Endodermal cell (in vitro differentiated cells): ENCODE measurements at places on chromosomes 2 and 18. TPM values are rescaled to one million over a fixed set of nuclear protein-coding genes. Genes with fewer than 3 reads are reported as not detected.

DNA sequence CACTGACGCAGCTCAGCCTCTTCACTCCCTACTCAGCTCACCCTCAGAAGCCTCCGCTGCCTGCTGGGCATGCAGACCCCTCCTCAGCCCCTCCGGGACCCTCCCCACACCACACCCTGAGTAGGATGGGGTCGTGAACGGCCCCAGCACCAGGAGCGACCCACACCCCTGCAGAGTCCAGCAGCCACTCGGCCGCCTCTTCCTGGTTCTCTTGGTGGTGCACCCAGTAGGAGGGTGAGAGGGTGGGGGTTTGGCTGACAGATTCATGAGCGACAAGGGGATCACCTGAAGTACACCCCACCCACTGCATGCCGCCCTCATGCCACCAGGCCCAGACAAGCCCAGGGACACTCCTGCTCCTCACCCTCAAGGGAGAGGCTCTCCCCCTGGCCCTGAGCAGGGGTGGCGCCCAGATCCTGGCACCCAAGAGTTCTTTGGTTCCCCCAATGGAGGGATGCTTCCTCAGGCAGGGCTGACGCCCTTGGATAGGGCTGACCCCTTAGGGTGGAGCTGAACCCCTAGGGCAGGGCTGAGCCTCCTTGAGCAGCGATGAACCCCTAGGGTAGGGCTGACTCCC lies 76.6 kb upstream of the GPC1 start:
- H3K27me3 ChIP-seq, result no peaks in the 10 kb centered on the region
- H3K36me3 ChIP-seq, result no peaks in the 10 kb centered on the region
- no peak for DNase-seq

GRCh38 chr2:30283931-30284565 lies 52.7 kb downstream of the LBH start:
- DNase-seq, result no peak
- no peak overlapping the region for H3K27ac ChIP-seq
- H3K4me3 ChIP-seq, result no peak overlapping the region
- peaks cover 13% of the 10 kb centered on the region for H3K4me1 ChIP-seq
- H3K36me3 ChIP-seq, result no peaks in the 10 kb centered on the region

GRCh38 chr18:12750076-12750714 lies 47.4 kb downstream of the PSMG2 start:
- H3K4me1 ChIP-seq, result no peaks in the 10 kb centered on the region
- H3K27ac ChIP-seq, result no peak overlapping the region
- DNase-seq, result no peak
- no peaks in the 10 kb centered on the region for H3K36me3 ChIP-seq

GRCh38 chr18:44450226-44450625 lies 230.5 kb upstream of the SETBP1 start:
- no peaks in the 10 kb centered on the region for H3K27me3 ChIP-seq
- no peak overlapping the region for H3K4me3 ChIP-seq
- no peaks in the 10 kb centered on the region for H3K36me3 ChIP-seq
- no peak overlapping the region for H3K27ac ChIP-seq
- DNase-seq, result no peak

GRCh38 chr2:110818767-110819481 lies 86.6 kb downstream of the ACOXL start:
- no peaks in the 10 kb centered on the region for H3K36me3 ChIP-seq
- DNase-seq, result no peak
- no peaks in the 10 kb centered on the region for H3K27me3 ChIP-seq

GRCh38 chr2:115285416-115285815 lies 843.0 kb downstream of the DPP10 start:
- H3K4me3 ChIP-seq, result no peak overlapping the region
- no peak for DNase-seq
- H3K4me1 ChIP-seq, result peaks cover 6% of the 10 kb centered on the region
- no peaks in the 10 kb centered on the region for H3K36me3 ChIP-seq
- peak overlapping the region; percentile 69 for H3K27ac ChIP-seq
- H3K27me3 ChIP-seq, result no peaks in the 10 kb centered on the region

The C2orf80 gene
- total RNA-seq, result not detected in 3 replicates

GRCh38 chr2:71240794-71241193 lies 13.9 kb upstream of the PAIP2B start:
- no peaks in the 10 kb centered on the region for H3K27me3 ChIP-seq
- H3K4me3 ChIP-seq, result no peak overlapping the region
- no peak for DNase-seq
- no peaks in the 10 kb centered on the region for H3K4me1 ChIP-seq
- no peak overlapping the region for H3K27ac ChIP-seq
- no peaks in the 10 kb centered on the region for H3K36me3 ChIP-seq

- peak; percentile 22 for DNase-seq
- peaks cover 9% of the 10 kb centered on the region for H3K4me1 ChIP-seq
- no peak overlapping the region for H3K27ac ChIP-seq
- H3K36me3 ChIP-seq, result no peaks in the 10 kb centered on the region
- no peaks in the 10 kb centered on the region for H3K27me3 ChIP-seq
Measured at GRCh38 chr2:17916584-17916983, 38.1 kb downstream of the KCNS3 start.

- no peaks in the 10 kb centered on the region for H3K36me3 ChIP-seq
- H3K27ac ChIP-seq, result no peak overlapping the region
- H3K4me3 ChIP-seq, result no peak overlapping the region
- DNase-seq, result no peak
Measured at GRCh38 chr2:233039212-233039845, 6.9 kb downstream of the NEU2 start.

The SERPINB4 gene
- not detected in 3 replicates for total RNA-seq

- no peaks in the 10 kb centered on the region for H3K4me1 ChIP-seq
- no peak overlapping the region for H3K4me3 ChIP-seq
- no peak for DNase-seq
- no peaks in the 10 kb centered on the region for H3K27me3 ChIP-seq
- H3K36me3 ChIP-seq, result peaks cover 62% of the 10 kb centered on the region
Measured at GRCh38 chr2:73836141-73836943, 7.6 kb downstream of the STAMBP start.

GRCh38 chr2:68747900-68748299 lies 13.3 kb downstream of the ARHGAP25 start:
- H3K4me3 ChIP-seq, result no peak overlapping the region
- no peak for DNase-seq
- H3K36me3 ChIP-seq, result no peaks in the 10 kb centered on the region

The GAL3ST2 gene
- total RNA-seq, result 0.38 and 0.57 TPM in 2 replicates

- no peak overlapping the region for H3K27ac ChIP-seq
- no peaks in the 10 kb centered on the region for H3K27me3 ChIP-seq
- no peak overlapping the region for H3K4me3 ChIP-seq
- H3K36me3 ChIP-seq, result no peaks in the 10 kb centered on the region
- H3K4me1 ChIP-seq, result no peaks in the 10 kb centered on the region
Measured at GRCh38 chr18:54924948-54925347, 34.3 kb downstream of the CCDC68 start.

GRCh38 chr2:113240150-113240914 lies 38.4 kb downstream of the PAX8 start:
- no peaks in the 10 kb centered on the region for H3K4me1 ChIP-seq
- H3K27me3 ChIP-seq, result no peaks in the 10 kb centered on the region
- H3K27ac ChIP-seq, result no peak overlapping the region
- no peak overlapping the region for H3K4me3 ChIP-seq
- DNase-seq, result no peak

DNA sequence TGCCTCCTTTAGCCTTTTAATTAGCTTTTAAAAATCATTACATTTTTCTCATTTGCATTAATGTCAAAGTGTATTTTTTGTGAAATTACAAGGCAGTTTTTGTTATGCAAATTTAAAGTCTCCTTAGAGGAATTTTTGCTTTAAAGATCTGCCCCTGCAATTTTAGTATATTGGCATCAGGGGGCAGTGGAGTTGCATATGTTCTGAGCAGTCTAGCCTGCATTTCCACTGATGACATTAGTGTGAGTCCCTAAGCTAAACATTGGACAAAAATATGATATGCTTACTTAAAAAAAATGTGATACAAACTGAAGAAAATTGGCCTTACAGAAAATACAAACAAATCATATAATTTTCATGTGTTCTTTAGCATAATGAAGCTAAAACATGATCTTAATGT lies 426.5 kb downstream of the SLC4A3 start:
- H3K27ac ChIP-seq, result no peak overlapping the region
- H3K36me3 ChIP-seq, result no peaks in the 10 kb centered on the region
- no peaks in the 10 kb centered on the region for H3K27me3 ChIP-seq

The FNDC4 gene
- 14.6 and 17.5 TPM in 2 replicates for total RNA-seq

The KCNS3 gene
- 2.2 to 11.1 TPM (median 10.2 TPM) in 3 replicates for total RNA-seq

GRCh38 chr2:217113491-217113890 lies 253.6 kb upstream of the TNP1 start:
- H3K4me1 ChIP-seq, result no peaks in the 10 kb centered on the region
- H3K4me3 ChIP-seq, result no peak overlapping the region
- H3K27me3 ChIP-seq, result no peaks in the 10 kb centered on the region
- no peak overlapping the region for H3K27ac ChIP-seq
- no peak for DNase-seq
- H3K36me3 ChIP-seq, result no peaks in the 10 kb centered on the region

- no peak overlapping the region for H3K27ac ChIP-seq
- H3K4me1 ChIP-seq, result no peaks in the 10 kb centered on the region
- no peak for DNase-seq
- no peaks in the 10 kb centered on the region for H3K27me3 ChIP-seq
- H3K4me3 ChIP-seq, result no peak overlapping the region
Measured at GRCh38 chr18:78501251-78501650, 478.4 kb upstream of the SALL3 start.

- peak overlapping the region; percentile 74 for H3K27ac ChIP-seq
- no peaks in the 10 kb centered on the region for H3K36me3 ChIP-seq
- peak; percentile 63 for DNase-seq
- no peak overlapping the region for H3K4me3 ChIP-seq
Measured at GRCh38 chr2:64063924-64064331, 44.7 kb upstream of the VPS54 start.

The LYPD1 gene
- 1.9 to 5.9 TPM (median 2.4 TPM) in 3 replicates for total RNA-seq
